ENCODE measurements at places on chromosomes 7 and 10.
A peak's percentile ranks its signal among the peaks of the same experiment; 100 is the strongest.

DNA sequence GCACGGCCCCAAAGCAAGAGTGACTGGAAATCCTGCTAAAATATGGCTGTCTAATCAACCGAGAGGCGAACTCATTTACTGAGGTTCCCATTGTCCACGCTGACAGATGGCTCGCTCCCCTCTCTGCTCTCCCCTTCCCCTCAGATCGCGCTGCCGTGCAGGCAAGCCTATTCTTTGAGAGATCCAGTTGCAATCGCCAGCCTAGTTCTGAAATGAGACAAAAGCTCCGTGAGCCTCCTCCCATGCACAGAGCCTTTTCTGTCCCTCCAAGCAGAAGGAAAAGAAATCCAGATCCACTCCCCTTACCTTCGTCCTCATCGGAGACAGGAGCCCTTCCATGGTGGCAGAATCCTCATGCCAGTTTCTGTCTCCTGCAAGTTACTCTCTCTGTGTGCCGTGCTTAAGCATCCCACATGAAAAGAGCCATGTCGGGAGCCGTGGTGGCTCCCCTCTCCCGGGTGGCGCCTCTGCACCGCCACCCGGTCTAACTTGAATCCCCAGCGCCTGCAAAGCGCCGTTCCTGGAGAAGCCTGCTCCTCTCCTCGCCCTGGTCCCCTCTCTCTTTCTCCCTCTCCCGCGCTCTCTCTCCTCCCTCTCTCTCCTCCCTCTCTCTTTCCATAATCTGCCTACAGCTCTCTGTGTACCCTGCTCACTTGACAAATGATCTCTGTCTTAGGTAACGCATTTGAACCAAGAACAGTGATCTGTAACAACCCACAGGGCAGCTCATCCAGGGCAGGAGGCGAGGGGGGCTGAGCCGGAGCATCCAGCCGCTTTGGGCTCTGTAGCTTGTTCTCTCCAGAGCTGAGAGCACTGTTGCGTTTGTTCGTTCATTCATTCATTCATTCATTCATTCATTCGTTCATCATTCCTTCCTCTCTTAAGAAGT lies 156.8 kb downstream of the FRMD4A start:
- peak; percentile 50 for DNase-seq

- DNase-seq = no peak
Measured at GRCh38 chr7:46054915-46055314, 133.8 kb upstream of the IGFBP3 start.

DNA sequence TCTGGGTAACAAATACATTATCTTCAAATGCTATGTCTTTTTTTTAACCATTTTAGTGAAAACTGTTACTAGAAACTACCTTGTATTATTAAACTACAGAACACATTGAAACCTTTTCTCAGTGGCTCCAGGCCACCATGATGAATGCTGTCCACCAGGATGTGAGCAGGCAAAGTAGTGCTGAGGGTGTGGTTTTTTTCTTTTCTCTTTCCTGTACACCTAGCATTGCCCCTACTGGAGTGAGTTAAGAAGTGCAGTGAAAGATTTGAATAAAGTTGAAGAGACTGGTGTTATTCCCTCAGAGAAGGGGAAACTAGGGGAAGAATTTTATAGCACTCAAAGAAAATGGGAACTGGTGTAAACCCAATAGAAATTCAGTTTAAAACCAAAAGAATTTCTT lies 120.0 kb upstream of the SAMD8 start:
- no peak for DNase-seq

DNA sequence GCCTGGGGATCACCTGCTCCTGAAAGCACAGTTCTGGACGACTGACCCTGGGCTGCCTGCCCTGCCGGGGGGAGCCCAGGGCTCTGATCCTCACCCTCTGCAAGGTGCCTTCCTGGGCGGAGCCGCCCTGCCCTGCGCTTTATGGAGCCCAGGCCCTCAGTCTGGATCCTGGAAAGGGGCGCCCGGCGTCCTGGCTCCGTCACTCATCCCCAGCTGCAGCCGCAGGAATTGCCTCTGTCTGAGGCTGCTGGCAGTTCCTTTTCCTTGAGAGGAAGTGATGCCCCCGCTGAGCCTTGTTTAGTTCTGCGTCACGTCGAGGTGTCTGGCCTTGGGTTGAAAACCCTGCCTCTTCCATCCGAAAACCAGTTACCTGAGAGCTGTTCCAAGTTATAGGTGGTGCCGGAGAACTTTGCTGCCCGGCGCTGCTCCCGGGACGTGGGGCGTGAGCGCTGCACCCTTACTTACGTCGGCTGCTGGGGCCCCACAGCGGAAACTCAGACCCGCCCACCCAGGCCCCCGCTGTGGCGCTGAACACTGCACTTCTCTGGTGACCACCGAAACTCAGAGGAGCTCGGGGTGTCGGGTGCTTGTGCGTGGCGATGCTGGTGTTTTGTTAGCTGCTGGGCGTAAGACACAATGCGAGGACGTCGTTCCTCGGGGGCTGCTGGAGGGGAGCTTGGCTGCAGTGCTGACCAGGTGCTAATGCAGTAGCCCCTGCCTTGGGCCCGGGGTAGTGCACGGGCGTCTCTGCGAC lies 5.4 kb downstream of the MAFK start:
- DNase-seq = no peak

DNA sequence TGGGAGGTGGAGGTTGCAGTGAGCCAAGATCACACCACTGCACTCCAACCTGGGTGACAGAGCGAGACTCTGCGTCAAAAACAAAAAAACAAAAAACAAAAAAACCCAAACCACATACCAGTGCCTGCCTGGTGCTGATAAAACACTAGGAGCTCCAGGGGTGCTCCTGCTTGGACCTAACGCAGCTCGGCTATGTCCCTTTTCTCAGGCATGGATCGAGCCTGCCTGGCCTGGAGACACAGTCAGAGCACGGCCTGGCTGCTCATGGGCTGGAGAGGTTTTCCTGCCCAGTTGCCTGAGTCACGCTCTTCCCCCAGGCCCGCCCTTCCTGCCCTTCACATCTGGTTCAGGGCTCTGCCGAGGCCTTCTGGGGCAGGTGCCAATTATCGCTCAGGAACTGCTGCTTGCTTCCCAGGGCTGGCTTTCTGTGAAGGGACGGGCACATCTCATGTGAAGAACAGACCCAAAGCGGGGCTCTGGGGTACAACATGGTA lies 12.6 kb upstream of the NPFFR1 start:
- peak; percentile 24 for DNase-seq

Measured in spinal cord (tissue), 10 donors.